Stimulated activated CD8-positive, alpha-beta memory T cell treated with anti-CD3 and anti-CD28 coated beads, Interleukin-15, amount 100 ng/mL, for 48 hours (primary cell): ENCODE measurements at places on chromosomes 12 and 14.

GRCh38 chr14:43166163-43166562 is 1340.9 kb downstream of the FSCB start:
- DNase-seq: no peak

- no peak for DNase-seq
Observed at GRCh38 chr14:56371737-56372136, 207.9 kb upstream of the TMEM260 start.

GRCh38 chr14:44981198-44981597 is 19.2 kb downstream of the TOGARAM1 start:
- no peak for DNase-seq

- no peak for DNase-seq
Observed at GRCh38 chr12:12024911-12025682, 45.6 kb upstream of the BCL2L14 start.

DNA sequence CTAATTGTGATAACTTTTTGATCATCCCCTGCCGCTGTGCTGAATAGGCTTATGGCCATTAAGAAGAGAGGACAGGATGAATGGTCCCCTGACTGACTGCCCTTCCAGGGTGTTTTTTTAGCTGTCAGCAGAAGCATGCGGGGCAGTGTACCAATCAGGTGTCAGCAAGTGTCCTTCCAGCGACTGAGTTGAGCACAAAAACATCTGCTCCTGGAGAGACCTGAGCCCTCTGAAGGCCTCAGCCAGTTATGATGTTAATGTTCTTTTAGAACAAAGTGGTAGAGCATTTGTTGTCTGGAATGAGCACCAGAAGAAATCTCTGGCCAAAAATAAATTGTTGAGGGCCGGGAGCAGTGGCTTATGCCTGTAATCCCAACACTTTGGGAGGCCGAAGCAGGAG is 37.5 kb downstream of the P2RX7 start:
- DNase-seq: no peak

DNA sequence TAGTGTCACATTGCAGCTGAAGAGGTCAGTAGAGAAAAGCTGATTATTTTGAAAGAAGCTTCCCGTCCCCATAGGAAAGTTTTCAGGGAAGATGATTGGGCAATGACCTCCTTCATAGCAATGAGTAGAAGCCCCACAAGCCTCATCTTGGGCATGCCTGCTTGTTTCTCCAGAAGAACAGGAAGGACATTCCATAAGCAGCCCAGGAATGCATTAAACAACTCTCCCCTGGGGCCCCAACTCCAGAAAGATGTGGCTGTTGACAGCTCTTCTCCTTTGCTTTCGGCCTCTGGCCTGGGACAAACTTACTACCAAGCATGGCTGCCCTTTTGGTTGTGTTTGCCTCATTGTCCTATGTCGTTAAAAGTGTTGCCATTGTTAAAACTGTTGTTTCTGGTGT is 5.7 kb upstream of the VDR start:
- no peak for DNase-seq

DNA sequence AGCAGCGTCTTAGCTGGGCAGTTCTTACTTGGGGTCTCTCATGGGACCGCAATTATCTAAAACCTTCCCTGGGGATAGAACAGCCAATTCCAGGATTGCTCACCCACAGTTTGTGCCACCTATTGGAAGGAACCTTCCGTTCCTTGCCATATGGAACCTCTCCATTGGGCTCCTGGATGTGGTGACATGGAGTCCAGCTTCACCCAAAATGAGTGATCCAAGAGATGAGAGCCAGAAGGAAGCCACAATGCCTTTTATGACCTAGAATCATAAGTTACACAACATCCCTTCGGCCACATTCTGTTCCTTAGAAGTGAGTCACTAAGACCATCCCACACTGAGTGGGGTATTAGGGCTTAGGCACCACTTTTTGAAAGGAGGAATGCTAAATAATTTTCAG is 164.4 kb downstream of the FBXL14 start:
- DNase-seq: no peak

- no peak for DNase-seq
Observed at GRCh38 chr14:77296155-77296554, 24.5 kb downstream of the POMT2 start.

- no peak for DNase-seq
Observed at GRCh38 chr12:34186492-34186891, 164.2 kb downstream of the ALG10 start.

- DNase-seq: no peak
Observed at GRCh38 chr14:54533100-54533499, 23.4 kb downstream of the CGRRF1 start.

DNA sequence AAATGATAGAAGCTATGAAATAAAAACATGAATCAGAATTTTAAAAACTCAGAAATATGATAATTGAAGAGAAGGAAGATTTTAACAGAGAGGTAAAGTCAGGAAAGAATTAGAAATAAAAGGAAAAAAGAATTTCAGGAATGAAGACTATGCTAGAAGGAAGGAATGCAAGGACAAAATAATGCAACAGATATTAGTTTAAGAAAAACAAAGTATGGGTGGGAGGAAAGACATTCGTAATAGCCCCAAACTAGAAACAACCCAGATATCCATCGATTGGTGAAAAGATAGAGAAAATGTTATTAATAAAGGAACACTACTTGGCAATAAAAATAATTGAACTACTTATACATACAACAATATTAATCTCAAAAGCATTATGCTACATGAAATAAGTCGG is 129.6 kb downstream of the AKAP6 start:
- DNase-seq: no peak

DNA sequence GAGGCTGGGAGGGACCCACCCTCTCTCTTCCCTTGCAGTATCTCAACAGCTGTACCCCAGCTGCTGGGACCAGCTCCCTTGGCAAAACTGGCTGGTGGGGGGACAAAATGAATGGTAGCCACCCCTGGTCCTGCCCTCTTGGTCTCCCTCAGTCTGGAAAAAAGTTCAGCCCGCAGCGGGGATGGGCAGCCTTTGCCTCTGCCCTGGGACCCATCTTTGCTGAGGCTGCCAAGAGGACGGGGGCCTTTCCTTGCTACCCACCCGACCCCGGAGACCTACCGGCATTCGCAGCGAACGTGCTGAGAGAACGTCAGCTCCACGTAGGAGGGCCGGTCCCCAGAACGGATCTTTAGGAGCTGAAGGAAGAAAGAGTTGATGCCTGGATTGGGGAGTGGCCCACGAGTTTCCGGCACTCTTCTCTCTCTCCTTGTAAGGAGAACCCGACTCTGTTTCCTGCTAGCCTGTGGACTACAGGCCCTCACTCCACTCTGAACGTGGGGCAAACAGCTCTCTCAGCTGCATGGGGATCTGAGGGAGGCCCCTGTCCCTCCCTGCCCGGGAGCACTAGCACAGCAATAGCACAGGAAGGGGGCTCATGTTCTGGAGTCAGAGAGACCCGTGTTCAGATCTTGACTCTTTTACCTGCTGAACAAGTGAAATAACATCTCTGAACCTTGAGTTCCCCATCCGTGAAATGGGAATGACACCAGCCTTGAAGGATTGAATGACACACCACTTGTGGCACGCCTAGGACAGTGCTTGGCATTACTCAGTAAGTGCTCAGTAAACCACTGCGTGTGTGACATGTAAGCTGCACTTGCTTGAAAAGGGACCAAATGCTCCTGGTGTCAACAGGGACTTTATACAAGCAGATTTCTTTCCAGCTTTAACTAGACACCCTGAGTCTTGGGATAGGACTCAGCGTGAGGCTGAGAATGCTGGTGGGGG is 6.9 kb downstream of the PGF start:
- DNase-seq: no peak

DNA sequence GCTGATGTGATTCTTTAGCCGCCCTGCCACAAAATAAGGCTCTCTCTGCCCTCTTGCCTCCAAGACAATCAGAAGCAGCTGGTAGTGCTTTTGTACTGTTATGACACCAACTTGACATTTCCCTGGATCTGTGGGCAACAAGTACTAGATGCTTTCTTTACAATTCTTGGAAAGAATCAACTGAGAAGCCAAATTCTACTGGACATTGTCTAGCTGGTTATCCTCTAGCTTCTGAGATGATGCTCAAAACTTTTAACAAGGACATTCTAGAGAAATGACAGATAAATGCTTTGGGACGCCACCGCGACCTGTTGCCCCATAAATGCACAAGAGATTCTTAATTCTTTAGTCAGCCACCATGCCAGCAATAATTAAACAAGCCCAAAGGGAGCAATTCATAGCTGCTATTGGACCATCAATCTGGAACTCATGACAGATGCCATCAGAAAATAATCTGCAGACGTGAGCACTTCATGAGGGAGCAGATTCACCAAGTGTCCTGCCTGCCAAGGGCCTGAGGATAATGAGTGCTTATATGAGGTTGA is 22.8 kb downstream of the FMNL3 start:
- no peak for DNase-seq

DNA sequence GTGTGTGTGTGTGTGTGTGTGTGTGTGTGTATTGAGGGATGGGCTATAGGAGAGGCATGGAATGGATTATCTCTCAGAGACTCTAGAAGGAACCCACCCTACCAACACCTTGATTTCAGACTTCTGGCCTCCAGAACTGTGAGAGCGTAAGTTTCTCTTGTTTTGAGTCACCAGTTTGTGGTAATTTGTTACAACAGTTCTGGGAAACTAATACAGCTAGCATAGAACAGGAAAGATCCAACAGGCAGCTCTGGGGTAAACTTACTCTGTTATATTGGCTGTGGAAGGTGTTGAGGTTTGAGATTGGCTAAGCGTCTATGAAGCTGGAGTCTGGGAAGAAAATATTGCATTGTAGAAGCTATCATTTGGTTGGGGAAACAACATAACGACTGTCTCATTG is 334.3 kb downstream of the AACS start:
- DNase-seq: no peak

DNA sequence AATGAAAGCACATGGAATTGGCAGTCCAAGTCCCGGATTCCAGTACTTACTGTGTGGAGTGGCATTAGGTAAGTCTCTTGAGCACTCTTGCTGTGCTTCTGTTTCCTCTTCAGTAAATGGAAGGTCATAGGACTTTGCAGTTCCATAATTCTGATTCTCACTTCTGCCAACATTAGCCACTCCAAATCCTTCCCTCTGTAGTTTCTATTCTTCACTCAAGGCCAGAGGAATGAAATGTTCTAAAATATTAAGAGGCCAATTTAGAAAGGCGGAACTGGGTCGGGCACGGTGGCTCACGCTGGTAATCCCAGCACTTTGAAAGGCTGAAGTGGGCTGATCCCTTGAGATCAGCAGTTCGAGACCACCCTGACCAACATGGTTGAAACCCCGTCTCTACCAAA is 19.8 kb upstream of the SLC5A8 start:
- no peak for DNase-seq

GRCh38 chr14:35855876-35856481 is 29.8 kb downstream of the BRMS1L start:
- no peak for DNase-seq

- DNase-seq: no peak
Observed at GRCh38 chr14:22842211-22843122, 6.1 kb downstream of the MMP14 start.

GRCh38 chr12:10097521-10097920 is 1.3 kb downstream of the CLEC1A start:
- DNase-seq: no peak

- no peak for DNase-seq
Observed at GRCh38 chr12:108612788-108613282, 15.0 kb upstream of the TMEM119 start.

- no peak for DNase-seq
Observed at GRCh38 chr12:110168732-110169455, 44.7 kb downstream of the IFT81 start.

DNA sequence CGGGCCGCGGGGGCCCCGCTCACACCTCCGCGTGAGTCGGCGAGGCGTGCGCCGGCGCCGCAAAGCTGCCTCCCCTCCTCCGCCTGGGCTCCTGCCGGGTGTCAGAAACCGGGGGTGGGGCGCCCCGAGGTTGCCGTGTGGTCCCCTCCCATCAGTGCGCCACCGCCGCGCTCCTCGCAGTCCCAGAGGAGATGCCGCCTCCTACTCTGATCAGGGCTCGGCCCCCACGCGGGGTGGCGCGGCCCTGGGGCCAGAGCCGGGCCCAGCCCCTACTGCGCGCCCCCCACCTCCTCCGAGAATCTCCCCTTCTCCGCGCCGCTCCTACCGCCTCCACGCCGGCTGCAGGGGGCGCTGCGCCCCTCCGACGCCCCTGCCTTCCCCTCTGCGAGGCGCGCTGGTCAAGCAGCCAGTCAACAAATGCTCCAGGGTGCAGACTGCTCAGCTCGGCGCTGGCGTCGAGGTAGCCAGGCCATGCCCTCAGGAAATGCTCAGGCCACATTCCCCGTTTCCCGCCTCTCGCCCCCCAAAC is 467 bp upstream of the JAG2 start:
- DNase-seq: no peak

GRCh38 chr12:8065991-8066594 is at the start of gene C3AR1:
Gene C3AR1, minus strand, starts transcription at chr12:8066359. Its CDS starts 6,174 bp downstream, at chr12:8060185.
- DNase-seq: no peak

DNA sequence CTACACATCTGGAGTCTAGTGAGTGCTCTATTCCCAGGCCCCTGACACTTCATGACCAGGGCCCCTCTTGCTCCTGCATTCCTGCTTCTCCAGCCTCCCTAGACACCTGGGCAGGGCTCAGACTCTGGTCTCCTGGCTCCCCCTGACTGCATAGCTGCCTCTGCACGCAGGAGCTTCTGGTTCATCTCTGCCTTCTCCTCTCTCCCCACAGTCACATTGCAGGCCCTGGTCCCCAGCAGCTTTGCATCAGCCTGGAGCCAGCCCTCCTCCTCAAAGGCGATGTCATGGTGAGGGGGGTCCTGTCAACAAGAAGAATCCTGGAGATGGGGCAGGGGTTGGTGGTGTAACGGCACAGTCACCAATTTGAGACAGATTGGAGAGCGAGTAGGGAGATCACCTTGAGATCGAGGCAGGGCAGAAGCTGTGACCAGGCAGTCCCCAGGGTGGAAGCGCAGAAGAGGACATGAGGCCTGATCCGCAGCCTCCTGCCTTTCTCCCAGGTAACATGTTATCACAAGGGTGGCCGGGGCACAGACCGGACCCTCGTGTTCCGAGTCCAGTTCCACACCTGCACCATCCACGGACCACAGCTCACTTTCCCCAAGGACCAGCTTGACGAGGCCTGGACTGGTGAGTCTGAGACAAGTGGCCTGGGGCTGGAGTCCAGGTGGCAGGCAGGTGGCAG is 8.1 kb downstream of the TNS2 start:
- DNase-seq: no peak

- peak; percentile 12 for DNase-seq
Observed at GRCh38 chr12:117854339-117855012, 114.3 kb downstream of the KSR2 start.

GRCh38 chr14:68238551-68238950 is 419.0 kb downstream of the RAD51B start:
- no peak for DNase-seq

DNA sequence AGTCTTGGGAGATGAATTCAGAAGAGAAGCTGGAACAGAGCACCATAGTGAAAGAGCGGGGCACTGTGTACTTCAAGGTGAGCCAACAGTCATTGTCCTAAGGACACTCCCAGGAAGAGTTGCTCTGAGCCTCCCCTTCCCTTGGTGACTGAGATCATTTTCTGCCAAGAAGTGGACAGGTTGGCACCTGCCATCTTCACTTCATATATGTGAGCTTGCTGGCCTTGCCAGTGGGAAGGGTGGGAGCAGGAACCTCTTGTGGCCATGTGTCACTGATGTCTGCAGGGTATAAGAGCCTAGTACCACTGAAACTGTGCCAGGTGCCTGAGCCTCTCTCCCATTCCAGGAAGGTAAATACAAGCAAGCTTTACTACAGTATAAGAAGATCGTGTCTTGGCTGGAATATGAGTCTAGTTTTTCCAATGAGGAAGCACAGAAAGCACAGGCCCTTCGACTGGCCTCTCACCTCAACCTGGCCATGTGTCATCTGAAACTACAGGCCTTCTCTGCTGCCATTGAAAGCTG is 5.3 kb downstream of the FKBP4 start:
- no peak for DNase-seq
